Body of pancreas (tissue), 4 donors: ENCODE measurements at places on chromosomes 12 and 14. TPM values are rescaled to one million over a fixed set of nuclear protein-coding genes. Genes with fewer than 3 reads are reported as not detected.
A peak's percentile ranks its signal among the peaks of the same experiment; 100 is the strongest.

DNA sequence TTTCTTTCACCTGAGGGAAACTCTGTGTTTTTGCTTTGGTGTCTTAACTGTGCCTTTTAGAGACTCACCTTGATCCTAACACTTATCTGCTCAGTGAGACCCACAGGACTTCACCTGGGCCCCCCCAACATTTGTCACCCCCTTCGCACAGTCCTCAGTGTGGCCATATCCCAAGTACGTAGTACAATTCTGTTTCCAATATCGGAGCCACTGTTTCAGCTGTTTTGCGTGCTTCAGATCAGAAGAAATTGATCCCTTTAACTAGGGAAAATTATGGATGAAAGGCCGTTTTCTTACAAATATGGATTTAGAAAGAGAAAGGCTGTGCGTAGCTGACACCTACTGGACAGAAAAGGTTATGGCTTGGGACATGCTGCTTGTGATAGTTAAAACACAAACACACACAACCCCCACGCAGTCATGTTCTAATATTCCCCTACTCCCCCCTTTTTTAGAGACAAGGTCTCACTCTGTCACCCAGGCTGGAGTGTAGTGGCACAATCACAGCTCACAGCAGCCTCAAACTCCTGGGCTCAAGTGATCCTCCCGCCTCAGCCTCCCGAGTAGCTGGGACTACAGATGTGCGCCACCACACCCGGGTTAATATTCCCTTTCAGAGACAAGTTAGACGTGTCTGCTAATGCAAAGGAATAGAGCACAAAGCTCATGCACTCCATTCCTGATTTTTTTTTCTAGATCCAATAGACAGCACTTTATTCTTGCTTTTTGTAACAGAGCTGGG lies 3.6 kb upstream of the SLC7A8 start:
- H3K27ac ChIP-seq: no peak overlapping the region
- H3K4me3 ChIP-seq: no peak overlapping the region
- peak; percentile 66 for DNase-seq
- H3K4me1 ChIP-seq: peaks cover 4% of the 10 kb centered on the region
- no peaks in the 10 kb centered on the region for H3K36me3 ChIP-seq

DNA sequence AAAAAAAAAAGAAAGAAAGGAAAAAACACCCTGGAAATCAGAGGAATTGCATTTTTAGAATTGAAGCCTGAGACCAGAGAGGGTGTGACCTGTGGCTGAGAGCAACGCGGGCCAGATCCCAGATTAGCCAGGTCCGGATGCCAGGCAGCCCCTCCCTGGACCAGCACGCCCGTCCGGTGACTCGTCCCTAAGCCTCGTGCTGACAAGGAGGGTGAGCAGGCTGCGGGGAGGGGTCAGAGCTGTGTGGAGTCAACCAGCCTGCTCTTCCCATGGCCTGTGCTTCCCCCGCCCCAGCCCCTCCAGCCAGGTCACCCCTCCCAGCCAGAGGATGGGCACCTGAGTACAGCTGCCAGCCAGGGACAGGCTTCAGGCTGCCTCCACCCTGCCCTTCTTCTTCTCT lies 4.2 kb upstream of the KLC1 start:
- peak; percentile 48 for DNase-seq
- H3K4me3 ChIP-seq: no peak overlapping the region
- no peak overlapping the region for H3K27ac ChIP-seq
- H3K36me3 ChIP-seq: no peaks in the 10 kb centered on the region

- H3K4me3 ChIP-seq: no peak overlapping the region
- H3K27me3 ChIP-seq: no peaks in the 10 kb centered on the region
- peaks cover 36% of the 10 kb centered on the region for H3K4me1 ChIP-seq
These were observed 10.6 kb upstream of the LBHD2 start for GRCh38 chr14:103073367-103073875.

PRKD1 gene
- total RNA-seq: 14.8 TPM

KLRD1 gene
- 0.78 TPM for total RNA-seq

DNA sequence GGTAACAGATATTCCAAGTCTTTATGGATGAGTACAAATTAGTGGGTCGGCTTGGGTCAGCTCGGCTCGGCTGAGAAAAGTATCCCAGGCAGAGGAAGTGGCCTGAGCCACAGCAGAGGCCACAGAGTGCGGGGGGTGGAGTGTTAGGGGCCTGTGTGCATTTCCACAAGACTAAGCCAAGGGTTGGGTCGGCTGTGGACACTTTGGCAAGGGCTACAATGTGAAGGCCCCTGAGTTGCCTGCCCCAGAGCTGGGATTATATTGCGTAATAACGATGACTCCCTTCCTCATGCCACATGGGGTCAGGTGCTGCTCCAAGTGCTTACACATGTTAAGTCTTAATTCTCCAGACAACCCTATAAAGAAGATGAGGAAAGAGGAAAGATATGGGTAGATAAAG lies 11.4 kb downstream of the EVL start:
- DNase-seq: peak; percentile 16
- H3K27ac ChIP-seq: no peak overlapping the region
- peaks cover 6% of the 10 kb centered on the region for H3K4me1 ChIP-seq
- no peaks in the 10 kb centered on the region for H3K36me3 ChIP-seq
- no peaks in the 10 kb centered on the region for H3K27me3 ChIP-seq
- H3K4me3 ChIP-seq: no peak overlapping the region

KCNJ8 gene
- 15.2 TPM for total RNA-seq

CCDC184 gene
- total RNA-seq: 0.26 TPM

- H3K27me3 ChIP-seq: no peaks in the 10 kb centered on the region
- H3K36me3 ChIP-seq: no peaks in the 10 kb centered on the region
- no peaks in the 10 kb centered on the region for H3K4me1 ChIP-seq
- H3K27ac ChIP-seq: no peak overlapping the region
These were observed 67.1 kb downstream of the BLTP3B start for GRCh38 chr12:100075598-100075997.

SMCO2 gene
- not detected for total RNA-seq

- H3K27me3 ChIP-seq: no peaks in the 10 kb centered on the region
- no peaks in the 10 kb centered on the region for H3K36me3 ChIP-seq
- no peak for DNase-seq
- H3K27ac ChIP-seq: no peak overlapping the region
- H3K4me1 ChIP-seq: no peaks in the 10 kb centered on the region
These were observed 211.6 kb downstream of the KIF26A start for GRCh38 chr14:104349950-104350349.

RAD51AP1 gene
- total RNA-seq: 0.26 TPM

- H3K4me3 ChIP-seq: no peak overlapping the region
- no peak overlapping the region for H3K27ac ChIP-seq
- H3K27me3 ChIP-seq: no peaks in the 10 kb centered on the region
- no peak for DNase-seq
These were observed 12.3 kb upstream of the RPS6KL1 start for GRCh38 chr14:74935360-74935680.
